ENCODE measurements at places on chromosomes 6 and 20.

GRCh38 chr6:54102238-54102637 is 9.0 kb upstream of the MLIP start:
- H3K36me3 ChIP-seq, result no peaks in the 10 kb centered on the region

- H3K4me3 ChIP-seq, result no peak overlapping the region
- no peaks in the 10 kb centered on the region for H3K4me1 ChIP-seq
- H3K36me3 ChIP-seq, result no peaks in the 10 kb centered on the region
- H3K27me3 ChIP-seq, result no peaks in the 10 kb centered on the region
- H3K27ac ChIP-seq, result no peak overlapping the region
These were observed 41.9 kb upstream of the ADGRF5 start for GRCh38 chr6:46963626-46964025.

DNA sequence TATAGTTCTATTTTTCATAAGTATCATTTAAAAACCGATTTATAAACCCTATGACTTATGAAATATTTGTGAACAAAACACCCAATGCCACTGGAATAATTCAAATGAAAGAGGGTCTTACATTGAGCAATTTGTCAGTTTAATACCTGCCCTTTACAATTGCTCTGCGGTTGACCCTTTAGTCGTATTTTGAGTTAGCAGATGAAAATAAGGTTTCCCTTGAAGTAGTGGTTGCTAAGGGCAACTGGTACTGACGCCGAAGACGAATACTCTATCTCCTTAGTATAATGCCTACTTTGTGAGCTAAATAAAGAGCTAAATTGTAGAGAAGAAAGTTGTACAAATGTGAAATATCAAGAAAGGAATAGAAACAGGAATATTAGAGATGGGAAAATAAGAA is 69.4 kb downstream of the KCNQ5 start:
- no peaks in the 10 kb centered on the region for H3K4me1 ChIP-seq
- H3K27ac ChIP-seq, result no peak overlapping the region
- H3K27me3 ChIP-seq, result no peaks in the 10 kb centered on the region
- H3K36me3 ChIP-seq, result no peaks in the 10 kb centered on the region
- DNase-seq, result no peak

GRCh38 chr20:32062776-32063170 is 10.7 kb downstream of the HCK start:
- no peak overlapping the region for H3K4me3 ChIP-seq
- H3K27ac ChIP-seq, result no peak overlapping the region

DNA sequence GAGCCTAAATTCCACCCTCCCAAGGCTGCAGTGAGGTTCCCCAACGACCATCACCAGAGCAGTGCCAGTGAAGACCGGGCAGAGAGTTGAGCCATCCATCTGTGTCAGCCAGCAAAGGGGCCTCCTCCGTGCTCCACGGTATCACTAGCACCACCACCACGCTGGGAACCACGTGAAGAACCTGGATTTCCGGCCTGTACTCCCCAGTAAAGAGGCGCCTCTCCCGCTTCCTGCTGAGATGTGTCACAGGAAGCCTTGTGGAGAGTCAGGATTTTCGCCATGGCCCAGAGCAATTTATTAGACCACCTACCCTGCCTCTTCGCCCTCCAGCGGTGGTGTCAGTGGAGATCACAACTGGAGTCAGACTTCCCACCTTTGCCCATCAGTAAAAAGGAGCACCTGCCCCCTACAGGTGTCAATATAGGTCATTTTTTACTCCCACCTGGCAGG is 28.8 kb downstream of the CPXM1 start:
- H3K27ac ChIP-seq, result no peak overlapping the region
- no peaks in the 10 kb centered on the region for H3K36me3 ChIP-seq
- H3K4me1 ChIP-seq, result peaks cover 10% of the 10 kb centered on the region
- DNase-seq, result no peak

- peaks cover 5% of the 10 kb centered on the region for H3K36me3 ChIP-seq
- peak overlapping the region; percentile 87 for H3K27ac ChIP-seq
- H3K4me3 ChIP-seq, result peak overlapping the region; percentile 31
These were observed 93.7 kb downstream of the TCP11 start for GRCh38 chr6:35047265-35048011.

DNA sequence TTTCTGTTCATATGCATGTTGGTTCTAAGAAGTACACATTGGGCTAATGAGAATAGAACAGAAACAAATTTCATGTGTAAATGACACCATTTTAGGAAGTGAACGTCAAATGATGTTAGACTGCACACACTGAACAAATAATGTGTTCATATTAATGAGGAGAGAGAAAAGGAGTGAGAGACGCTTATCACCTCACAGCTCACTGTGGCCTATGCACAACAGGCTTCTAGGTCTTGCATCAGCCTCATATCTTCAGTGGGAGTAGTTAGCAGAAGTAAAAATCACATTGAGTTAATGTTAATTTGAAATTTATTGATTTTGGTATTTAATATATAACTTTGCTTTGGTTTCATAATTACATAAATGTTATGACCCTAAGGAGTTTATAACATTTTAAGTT is 112.8 kb upstream of the FLRT3 start:
- DNase-seq, result no peak
- no peak overlapping the region for H3K4me3 ChIP-seq
- H3K27ac ChIP-seq, result no peak overlapping the region
- H3K4me1 ChIP-seq, result no peaks in the 10 kb centered on the region
- no peaks in the 10 kb centered on the region for H3K27me3 ChIP-seq

DNA sequence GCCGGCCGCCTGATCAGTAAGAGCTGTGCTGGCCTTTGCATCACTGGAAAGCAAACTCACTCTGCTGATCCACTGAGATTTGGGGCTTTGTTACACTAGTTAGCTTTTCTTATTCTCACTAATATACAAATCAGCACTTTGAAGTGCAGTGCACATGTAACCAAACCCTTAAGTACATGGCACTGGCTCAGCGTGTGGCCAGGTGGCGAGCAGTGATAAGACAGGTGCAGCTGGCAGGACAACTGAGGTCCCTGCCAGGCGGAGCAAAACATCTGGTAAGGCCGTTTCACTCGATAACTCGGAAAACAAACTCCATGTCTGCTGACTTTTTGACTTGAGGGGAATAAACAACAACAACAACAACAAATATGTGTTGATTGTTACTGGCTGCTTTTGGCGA is 11.0 kb downstream of the GFRA4 start:
- H3K27me3 ChIP-seq, result no peaks in the 10 kb centered on the region
- H3K36me3 ChIP-seq, result peaks cover 15% of the 10 kb centered on the region
- H3K4me3 ChIP-seq, result no peak overlapping the region
- no peaks in the 10 kb centered on the region for H3K4me1 ChIP-seq
- H3K27ac ChIP-seq, result no peak overlapping the region

DNA sequence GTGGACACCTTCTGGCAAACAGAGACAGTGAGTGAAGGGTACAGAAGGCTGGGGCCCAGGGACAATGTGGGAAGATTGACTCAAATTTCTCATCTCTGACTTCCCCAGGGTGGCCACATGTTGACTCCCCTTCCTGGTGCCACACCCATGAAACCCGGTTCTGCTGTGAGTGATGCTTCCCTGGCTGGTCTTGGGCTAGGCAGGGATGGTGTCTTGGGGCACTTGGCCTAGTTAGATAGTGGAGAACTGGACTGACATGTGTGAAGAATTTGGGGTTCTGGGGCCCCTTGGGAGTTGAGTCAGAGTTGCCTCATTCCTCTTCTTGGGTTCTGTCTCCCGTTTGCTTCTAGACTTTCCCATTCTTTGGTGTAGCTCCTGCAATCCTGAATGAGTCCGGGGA is 34.2 kb downstream of the GSS start:
- H3K27me3 ChIP-seq, result no peaks in the 10 kb centered on the region
- DNase-seq, result no peak
- peak overlapping the region; percentile 78 for H3K27ac ChIP-seq
- H3K4me3 ChIP-seq, result no peak overlapping the region

- H3K27ac ChIP-seq, result peak overlapping the region; percentile 80
- peak; percentile 100 for DNase-seq
- H3K36me3 ChIP-seq, result no peaks in the 10 kb centered on the region
- no peaks in the 10 kb centered on the region for H3K27me3 ChIP-seq
- H3K4me3 ChIP-seq, result peak overlapping the region; percentile 56
These were observed 12.4 kb upstream of the PEDS1 start for GRCh38 chr20:50165684-50166554.

DNA sequence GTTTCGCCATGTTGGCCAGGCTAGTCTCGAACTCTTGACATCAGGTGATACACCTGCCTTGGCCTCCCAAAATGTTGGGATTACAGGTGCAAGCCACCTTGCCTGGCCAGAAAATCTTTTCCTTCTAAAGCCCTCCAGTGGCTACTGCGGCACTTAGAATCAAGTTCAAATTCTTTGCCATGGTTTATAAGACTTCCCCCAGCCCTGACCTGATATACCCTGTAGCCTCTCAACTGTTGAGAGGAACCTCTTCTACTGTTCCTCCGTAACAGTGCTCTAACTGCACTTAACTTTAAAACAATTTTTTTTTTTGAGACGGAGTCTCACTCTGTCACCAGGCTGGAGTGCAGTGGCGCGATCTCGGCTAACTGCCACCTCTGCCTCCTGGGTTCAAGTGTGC is 235.6 kb downstream of the BCAS1 start:
- no peak overlapping the region for H3K27ac ChIP-seq
- H3K27me3 ChIP-seq, result no peaks in the 10 kb centered on the region
- no peak overlapping the region for H3K4me3 ChIP-seq
- no peak for DNase-seq

- no peaks in the 10 kb centered on the region for H3K4me1 ChIP-seq
- DNase-seq, result no peak
- H3K4me3 ChIP-seq, result no peak overlapping the region
- H3K27me3 ChIP-seq, result no peaks in the 10 kb centered on the region
These were observed 572.5 kb downstream of the PKHD1 start for GRCh38 chr6:51514748-51515402.

DNA sequence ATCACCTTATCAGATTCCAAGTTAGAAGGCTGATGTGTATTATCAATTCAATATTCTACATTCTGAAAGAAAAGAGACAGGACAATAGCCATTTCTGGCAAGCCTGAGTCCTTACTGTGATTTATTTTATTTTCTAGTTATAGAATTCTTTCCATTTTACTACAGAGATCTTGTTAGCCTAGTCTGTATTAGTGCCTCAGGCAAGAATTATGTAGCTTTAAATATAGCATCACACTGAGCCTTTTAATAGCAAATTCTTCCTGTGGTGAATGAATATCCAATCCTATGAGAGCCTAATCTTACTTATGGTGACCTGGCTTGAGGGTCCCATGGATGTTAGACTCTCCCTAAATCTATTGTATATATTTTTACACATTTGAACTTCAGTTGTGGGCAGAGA is 732.8 kb upstream of the CITED2 start:
- no peaks in the 10 kb centered on the region for H3K36me3 ChIP-seq
- H3K4me1 ChIP-seq, result peaks cover 6% of the 10 kb centered on the region

DNA sequence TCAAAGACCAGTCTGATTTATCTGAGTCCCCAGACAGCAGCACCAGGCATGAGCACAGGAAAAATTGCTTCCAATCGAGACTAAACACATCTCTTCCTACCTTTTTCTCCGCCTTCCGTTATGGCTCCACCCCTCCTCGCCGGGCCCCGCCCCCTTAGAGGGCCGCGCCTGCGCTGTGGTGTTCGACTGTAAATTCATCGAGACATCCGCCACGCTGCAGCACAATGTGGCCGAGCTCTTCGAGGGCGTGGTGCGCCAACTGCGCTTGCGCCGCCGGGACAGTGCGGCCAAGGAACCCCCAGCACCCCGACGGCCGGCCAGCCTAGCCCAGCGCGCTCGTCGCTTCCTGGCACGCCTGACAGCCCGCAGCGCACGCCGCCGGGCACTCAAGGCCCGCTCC is 8.9 kb downstream of the REM1 start:
- peak overlapping the region; percentile 89 for H3K27ac ChIP-seq
- DNase-seq, result no peak
- H3K36me3 ChIP-seq, result no peaks in the 10 kb centered on the region
- H3K4me3 ChIP-seq, result no peak overlapping the region
- H3K27me3 ChIP-seq, result no peaks in the 10 kb centered on the region

- no peak overlapping the region for H3K27ac ChIP-seq
- no peaks in the 10 kb centered on the region for H3K27me3 ChIP-seq
- no peaks in the 10 kb centered on the region for H3K4me1 ChIP-seq
- no peak overlapping the region for H3K4me3 ChIP-seq
- H3K36me3 ChIP-seq, result no peaks in the 10 kb centered on the region
- DNase-seq, result no peak
These were observed 43.0 kb downstream of the VEGFA start for GRCh38 chr6:43812850-43813578.

GRCh38 chr20:41169791-41170351 is 32.5 kb downstream of the PLCG1 start:
- H3K4me1 ChIP-seq, result peaks cover 23% of the 10 kb centered on the region
- no peaks in the 10 kb centered on the region for H3K27me3 ChIP-seq
- no peak for DNase-seq
- H3K4me3 ChIP-seq, result no peak overlapping the region
- H3K27ac ChIP-seq, result peak overlapping the region; percentile 19
- peaks cover 75% of the 10 kb centered on the region for H3K36me3 ChIP-seq

DNA sequence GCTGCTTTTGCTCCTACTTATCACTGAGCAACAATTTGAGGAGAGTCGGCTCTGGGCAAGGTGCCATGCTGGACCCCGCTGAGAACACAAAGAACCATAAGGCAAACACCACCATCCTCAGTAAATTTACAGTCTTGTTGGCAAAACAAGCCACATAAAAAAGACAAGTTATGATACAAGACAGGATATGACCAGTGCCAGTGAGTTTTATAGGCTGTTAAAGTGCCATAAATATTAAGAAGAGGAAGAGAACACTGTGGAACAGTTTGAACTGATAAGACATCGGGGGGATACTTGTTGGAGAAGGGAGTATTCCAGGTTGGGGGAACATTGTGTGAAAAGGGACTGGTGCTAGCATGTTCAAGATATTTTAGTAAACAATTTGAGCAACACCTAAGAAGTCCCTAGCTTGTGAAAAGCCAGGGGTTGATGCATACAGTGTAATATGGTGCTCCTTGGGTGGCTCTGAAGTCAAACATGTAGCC is 25.3 kb upstream of the RIPOR2 start:
- H3K36me3 ChIP-seq, result no peaks in the 10 kb centered on the region
- H3K27me3 ChIP-seq, result no peaks in the 10 kb centered on the region
- H3K4me1 ChIP-seq, result no peaks in the 10 kb centered on the region

GRCh38 chr6:22716721-22717120 is 147.4 kb downstream of the HDGFL1 start:
- no peaks in the 10 kb centered on the region for H3K4me1 ChIP-seq
- H3K27me3 ChIP-seq, result no peaks in the 10 kb centered on the region
- H3K36me3 ChIP-seq, result no peaks in the 10 kb centered on the region
- DNase-seq, result no peak

GRCh38 chr6:158158748-158159147 is 9.3 kb downstream of the SERAC1 start:
- H3K4me1 ChIP-seq, result no peaks in the 10 kb centered on the region
- peaks cover 22% of the 10 kb centered on the region for H3K36me3 ChIP-seq
- H3K27ac ChIP-seq, result no peak overlapping the region
- no peak overlapping the region for H3K4me3 ChIP-seq
- no peaks in the 10 kb centered on the region for H3K27me3 ChIP-seq

GRCh38 chr20:39897058-39897457 is 792.0 kb downstream of the MAFB start:
- no peaks in the 10 kb centered on the region for H3K27me3 ChIP-seq
- no peaks in the 10 kb centered on the region for H3K36me3 ChIP-seq
- no peak overlapping the region for H3K4me3 ChIP-seq

DNA sequence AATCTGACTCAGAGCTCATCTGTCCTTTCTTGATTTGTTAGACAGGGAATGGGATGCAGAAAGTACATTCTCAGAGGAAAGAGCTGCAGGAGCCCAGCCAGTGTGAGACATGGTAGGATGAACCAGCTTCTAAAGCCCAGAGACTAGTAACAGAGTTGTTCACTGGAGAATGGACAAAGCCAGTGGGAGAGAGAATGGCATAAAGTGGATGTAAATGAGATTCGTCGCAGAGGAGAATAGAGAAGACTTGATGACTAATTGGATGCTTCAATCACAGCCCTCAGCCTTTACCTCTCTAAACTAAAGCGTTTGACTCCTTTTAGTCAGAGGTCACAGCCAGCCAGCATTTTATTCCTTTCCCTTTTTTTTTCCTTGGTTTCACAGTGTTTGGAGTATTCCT is 25.5 kb upstream of the L3MBTL3 start:
- no peak for DNase-seq
- no peaks in the 10 kb centered on the region for H3K4me1 ChIP-seq
- no peaks in the 10 kb centered on the region for H3K36me3 ChIP-seq
- no peaks in the 10 kb centered on the region for H3K27me3 ChIP-seq
- H3K4me3 ChIP-seq, result no peak overlapping the region

All from ascending aorta (tissue), 2 donors.